NCI-H146 (cell line): ENCODE measurements at places on chromosomes 5 and 9.

GRCh38 chr9:127633216-127633862, 21.3 kb downstream of the STXBP1 start:
- no peak for DNase-seq

GRCh38 chr5:78930721-78931120, 54.4 kb downstream of the ARSB start:
- no peak for DNase-seq

DNA sequence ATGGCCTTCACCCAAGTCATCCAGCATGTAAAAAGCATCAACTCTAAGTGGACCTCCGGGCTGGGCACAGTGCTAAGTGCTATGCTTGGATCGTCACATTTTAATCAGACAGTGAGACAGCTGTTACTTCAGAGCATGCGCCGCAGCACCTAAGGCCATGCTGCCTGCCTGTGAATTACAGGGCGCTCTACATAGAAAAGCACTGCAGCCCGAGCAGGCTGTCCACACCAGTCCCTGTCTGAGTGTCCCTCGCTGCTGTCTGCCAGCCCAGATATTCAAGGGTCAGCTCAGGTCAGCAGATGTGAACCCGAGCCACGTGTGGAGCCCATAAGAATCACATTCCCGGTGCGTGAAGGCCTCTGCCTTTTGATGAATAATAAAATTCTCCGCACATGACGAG, 37.1 kb downstream of the AK8 start:
- DNase-seq = no peak

- peak; percentile 23 for DNase-seq
Measured at GRCh38 chr9:100534401-100534800, 43.5 kb upstream of the CAVIN4 start.

DNA sequence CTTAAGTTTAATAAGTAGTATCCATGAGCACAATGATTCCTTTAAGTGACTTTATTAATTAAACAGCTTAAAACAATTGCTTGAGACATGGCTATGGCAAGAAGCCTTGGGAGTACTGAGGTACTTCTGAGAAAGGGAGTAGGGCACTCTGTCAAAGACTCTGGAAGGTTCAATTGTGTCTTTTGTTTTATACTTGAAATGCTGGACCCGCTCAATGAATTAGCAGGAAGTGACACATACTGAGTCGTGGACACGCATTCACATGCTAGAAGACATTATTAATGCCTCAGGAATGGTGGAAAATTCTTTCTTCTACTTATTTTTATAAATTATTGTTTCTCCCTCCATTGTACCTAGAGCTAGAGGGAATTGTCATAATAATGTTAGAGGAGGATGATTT, 347.3 kb upstream of the ZNF608 start:
- DNase-seq = no peak

- no peak for DNase-seq
Measured at GRCh38 chr9:115922444-115922843, 231.1 kb upstream of the PAPPA start.

GRCh38 chr5:130964231-130965202, 200.5 kb downstream of the HINT1 start:
- no peak for DNase-seq

DNA sequence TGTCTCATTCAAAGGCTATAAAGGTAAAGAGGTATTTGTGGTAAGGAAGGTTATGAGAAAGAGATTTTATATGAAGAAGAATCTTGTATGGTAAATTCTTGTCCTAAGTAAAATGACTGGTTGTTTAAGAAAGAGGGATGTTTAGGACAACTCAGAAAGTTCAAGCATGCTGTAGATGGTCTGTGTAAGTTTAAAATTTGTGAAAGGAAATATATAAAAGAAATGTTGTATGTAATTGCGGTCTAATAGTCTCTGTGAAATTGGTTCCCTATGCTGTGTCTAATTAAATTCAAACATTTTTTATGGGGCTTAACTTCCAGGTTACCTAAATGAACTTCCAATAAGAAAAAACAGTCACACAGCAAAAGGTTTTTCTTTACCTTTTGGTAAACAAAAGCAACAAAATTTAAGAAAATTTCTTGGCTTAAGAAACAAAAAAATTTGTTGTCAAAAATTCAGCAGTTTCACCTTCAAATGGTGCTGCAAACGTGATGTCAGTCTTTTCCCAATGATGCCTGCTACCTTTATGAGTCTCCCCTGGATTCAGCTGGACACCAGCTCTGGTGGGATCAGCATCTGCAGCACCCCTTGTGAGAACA, 83.0 kb upstream of the FCN1 start:
- no peak for DNase-seq

DNA sequence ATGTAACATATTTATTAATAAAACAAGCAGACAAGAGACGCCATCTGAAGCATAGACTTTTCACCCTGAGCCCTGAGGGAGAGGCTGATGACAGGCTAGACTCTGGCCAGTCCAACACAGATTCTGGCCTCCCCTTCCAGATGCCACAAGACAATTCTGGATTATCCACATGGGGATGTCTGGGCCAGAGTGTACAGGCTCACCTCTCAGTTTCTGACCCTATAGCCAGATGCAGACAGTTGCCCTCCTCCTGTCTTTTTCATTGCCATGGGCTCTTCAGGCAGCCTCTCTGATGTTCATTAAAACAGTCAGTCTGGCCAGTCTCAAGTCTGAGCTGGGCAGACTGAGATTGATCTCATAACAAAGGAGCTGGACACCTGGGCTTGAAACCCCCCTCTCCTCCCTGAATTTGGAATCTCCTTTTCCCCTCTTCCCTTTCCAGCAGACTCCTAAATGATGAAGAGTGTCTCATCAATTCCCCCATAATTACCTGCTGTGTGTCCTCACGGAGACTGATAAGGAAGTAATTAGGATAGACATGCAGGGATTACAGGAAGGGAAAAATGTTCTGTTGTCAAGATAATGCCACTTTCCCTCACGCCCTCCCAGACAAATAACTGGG, 89.6 kb downstream of the ASTN2 start:
- peak; percentile 26 for DNase-seq

DNA sequence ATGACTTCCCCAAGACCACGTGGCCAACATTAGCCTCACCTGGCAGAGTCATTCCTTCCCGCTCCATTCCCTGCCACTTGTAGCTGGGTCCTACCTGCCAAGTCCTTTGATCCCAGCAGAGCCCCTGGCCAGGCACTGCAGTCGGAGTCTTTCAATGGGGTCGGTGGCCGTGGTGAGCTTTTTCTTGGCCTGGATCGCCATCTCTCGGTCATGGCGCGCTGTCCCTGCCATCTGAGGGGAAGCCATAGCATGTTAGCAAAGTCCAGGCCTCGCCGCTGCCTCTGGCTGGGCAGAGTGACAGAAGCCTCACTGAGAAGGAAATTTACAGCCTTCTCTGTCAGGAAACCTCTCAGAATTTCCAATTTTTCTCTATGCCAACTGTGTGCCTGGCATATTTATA, 17.5 kb downstream of the CAPSL start:
- DNase-seq = no peak
